ENCODE measurements at places on chromosomes 11 and 22. TPM values are rescaled to one million over a fixed set of nuclear protein-coding genes. Genes with fewer than 3 reads are reported as not detected.

DNA sequence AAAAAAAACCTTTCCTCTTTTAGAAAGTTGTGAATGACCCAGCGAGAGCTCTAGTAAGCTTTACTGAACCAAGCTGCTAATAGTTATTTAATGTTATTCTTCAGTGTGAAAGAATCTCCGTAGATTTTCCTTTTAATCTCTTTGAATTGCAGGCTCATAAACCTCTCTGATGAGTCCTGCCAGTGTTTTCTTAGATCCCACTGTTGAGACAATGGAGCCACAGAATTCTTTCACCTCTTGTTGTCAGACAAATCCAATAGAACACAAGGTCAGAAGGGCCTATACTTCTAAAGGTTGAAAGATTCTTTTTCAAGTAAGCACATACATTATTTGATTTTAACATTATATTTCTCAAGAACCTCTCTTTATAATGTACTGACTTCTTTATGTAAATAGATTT is 52.2 kb downstream of the DNAJC24 start:
- DNase-seq: no peak

DNA sequence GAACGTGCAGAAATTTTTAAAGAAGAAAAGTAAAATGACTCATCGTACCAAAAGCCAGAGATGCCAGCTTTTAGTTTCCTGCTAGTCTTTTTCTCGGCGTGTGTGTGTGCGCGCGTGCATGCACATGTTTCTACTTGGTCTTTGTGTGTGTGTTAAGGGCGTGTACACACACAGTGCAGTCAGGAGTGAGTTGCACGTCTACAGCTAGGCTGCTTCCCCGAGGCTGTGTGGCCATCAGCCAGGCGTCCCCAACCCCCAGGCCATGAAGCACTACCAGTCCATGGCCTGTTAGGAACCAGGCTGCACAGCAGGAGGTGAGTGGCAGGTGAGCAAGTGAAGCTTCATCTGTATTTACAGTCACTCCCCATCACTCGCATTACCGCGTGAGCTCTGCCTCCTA is 36.4 kb downstream of the KCNQ1 start:
- DNase-seq: peak; percentile 21

GRCh38 chr22:22432479-22432878 is 76.1 kb downstream of the ZNF280B start:
- no peak for DNase-seq

DNA sequence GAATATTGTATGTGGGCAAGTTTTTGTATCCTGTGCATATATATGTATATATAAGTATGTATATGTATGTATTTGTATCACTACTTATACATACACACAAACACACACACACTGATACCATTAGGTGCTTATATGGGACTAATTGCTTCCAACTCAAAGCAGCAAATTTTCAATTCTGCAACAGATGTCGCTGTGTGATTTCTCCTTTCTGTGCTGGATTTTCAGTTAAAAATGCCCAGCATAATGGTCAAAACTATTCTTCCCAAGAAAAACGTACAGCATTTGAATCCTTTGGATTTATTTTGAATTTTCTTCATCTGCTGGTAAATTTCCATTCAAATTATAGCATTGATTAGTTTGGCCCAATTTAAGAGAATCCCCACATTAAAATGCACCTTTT is 4.3 kb downstream of the CADM1 start:
- DNase-seq: no peak

- no peak for DNase-seq
These were observed 12.1 kb upstream of the ADORA2A start for GRCh38 chr22:24414984-24415945.

DNA sequence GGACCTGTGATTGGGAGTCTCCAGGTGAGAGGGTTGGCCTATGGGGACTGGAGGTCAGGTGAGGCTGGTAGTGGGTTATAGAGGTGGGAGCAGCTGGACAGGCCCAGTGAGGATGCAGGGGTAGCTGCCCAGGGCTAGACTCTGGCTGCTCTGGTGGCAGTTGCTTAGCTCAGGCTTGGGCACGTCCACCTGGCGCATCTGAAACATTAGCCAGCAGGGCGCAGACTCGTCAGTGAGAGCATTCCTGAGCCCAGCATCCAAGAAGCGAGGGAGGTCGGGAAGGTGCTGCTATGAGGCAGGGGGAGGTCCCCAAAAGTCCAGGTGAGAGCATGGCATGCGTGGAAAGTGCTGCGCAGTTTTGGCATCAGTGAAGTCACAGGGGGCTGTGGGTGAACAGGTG is 3.5 kb upstream of the GGT1 start:
- no peak for DNase-seq

DNA sequence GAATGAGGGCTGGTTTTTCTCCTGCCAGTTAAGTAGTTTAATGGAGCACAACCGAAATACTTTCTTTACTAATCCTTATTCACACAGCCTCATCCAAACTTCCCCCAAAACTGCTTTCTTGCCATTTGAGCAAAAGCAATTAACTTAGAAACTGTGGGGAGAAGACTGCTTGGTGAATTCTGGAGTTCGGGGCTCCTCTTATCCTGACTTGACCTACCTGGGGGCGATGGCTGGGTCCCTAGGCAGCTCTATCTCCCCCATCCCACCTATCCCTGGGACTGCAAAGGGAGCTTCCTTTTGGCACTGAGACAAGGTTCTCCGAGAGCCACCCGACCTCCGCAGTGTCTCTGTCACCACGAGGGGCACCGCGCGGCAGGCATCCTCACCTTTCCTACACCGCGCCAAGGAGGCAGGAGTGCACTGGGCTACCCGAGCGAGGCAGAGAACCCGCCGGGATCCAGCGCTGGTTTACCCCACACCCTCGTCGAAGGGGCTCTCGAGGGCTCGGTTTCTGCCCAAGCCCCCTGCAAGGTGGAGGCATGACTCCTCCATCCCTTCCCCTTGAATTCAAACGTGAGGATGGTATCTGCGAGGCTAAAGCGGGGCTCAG is 759 bp downstream of the DESI1 start:
- DNase-seq: no peak

DNA sequence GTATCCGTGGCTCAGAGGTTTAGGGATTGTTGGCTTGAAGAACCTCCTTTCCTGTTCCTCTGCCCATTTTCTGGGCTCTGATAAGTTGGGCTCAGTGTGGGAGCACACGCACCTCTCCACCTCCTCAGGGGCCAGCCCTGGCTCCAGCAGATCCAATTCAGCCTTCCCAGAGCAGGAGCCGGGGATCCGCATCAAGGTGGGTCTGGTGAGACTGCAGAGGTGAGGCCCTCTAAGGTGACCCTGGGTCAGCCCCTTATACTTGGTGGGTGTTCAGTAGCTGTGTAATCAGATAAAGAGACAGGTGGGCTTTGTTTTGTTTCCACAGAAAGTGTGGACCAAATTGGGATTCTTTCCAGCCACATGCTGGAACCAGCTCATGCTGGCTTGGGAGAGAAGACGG is 1466.0 kb downstream of the TBC1D22A start:
- DNase-seq: no peak

- DNase-seq: no peak
These were observed 232.6 kb upstream of the MPPED2 start for GRCh38 chr11:30818721-30819120.

- no peak for DNase-seq
These were observed 1282.1 kb downstream of the TBC1D22A start for GRCh38 chr22:48044487-48045060.

GRCh38 chr11:17354601-17354991 is 3.0 kb downstream of the NCR3LG1 start:
- DNase-seq: peak; percentile 27

MS4A7 gene
- 88.7 TPM for total RNA-seq

ST3GAL4 gene
- 44.7 TPM for total RNA-seq

MUC6 gene
- not detected for total RNA-seq

PLA2G3 gene
- not detected for total RNA-seq

Measured in omental fat pad (tissue), 4 donors.